PC-3 (cell line): ENCODE measurements at places on chromosomes 4 and X. TPM values are rescaled to one million over a fixed set of nuclear protein-coding genes. Genes with fewer than 3 reads are reported as not detected.

DNA sequence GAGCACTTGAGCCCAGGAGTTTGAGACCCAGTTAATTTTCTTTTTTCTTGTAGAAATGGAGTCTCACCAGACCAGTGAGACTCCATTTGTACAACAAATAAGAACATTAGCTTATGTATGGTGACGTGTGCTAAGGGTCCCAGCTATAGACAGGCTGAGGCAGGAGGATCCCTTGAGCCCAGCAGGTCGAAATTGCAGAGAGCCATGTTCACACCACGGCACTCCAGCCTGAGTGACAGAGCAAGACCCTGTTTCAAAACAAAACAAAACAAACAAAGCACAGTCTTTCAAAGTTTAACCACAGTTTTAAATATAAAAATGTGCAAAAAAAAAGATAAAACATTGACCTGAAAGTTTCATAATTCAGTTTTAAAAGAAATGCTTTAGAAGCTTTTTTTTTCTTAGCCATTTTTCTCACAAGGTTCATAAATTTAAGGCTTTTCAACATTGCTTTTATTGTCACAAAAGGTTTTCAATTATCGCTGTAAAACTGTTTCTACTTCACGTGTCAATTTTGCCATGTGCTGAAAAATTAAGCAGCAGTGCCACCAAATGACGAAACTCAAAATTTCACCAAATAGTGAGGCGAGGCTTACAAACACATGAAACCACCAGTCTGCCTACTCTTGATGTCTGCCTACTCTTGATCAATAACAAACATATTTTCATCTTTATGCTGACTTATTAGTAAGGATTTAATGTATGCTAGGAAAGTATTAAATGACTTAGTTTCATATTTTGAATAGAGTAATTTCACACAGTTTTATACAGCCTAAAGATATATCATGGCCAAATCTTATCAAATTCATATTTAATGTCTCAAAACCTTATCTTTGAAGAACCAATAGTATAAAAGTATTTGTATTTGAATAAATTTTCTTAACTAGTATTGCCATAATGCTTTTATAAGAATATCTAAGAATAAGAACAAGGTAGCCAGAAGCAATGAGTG, 126.3 kb downstream of the NEK1 start:
- H3K27ac ChIP-seq = no peak overlapping the region
- H3K27me3 ChIP-seq = no peaks in the 10 kb centered on the region
- peak overlapping the region; percentile 28 for H3K4me3 ChIP-seq
- H3K36me3 ChIP-seq = no peaks in the 10 kb centered on the region

DNA sequence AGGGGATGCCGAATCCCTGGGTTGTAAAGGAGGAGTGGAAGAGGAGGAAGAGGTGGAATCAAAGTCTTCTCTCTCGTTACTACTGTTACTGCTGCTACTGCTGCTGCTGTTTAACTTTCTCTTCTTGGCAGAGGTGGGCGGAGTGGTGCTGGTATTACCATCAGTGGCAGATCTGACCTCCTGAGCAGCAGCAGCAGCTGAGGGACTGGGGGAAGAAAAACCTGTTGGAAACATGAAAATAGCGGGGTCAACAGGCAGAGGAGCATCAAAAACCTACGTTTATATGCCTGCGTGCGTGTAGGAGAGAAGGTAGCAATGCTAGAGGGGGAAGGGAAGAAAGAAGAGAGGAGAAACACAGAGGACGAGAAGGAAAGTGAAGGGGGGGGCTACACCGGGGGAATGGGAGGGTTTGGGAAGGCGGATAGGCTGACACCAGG, 339 bp downstream of the CUL4B start:
- H3K4me1 ChIP-seq = peaks cover 30% of the 10 kb centered on the region
- H3K4me3 ChIP-seq = peak overlapping the region; percentile 92
- peak; percentile 42 for DNase-seq
- 0 out of 2 replicates have a peak, but pooled peaks cover 3% of the 10 kb centered on the region for H3K36me3 ChIP-seq
- no peaks in the 10 kb centered on the region for H3K27me3 ChIP-seq

GRCh38 chr4:60962286-60962685, 237.8 kb upstream of the ADGRL3 start:
- no peak overlapping the region for H3K4me3 ChIP-seq
- no peaks in the 10 kb centered on the region for H3K4me1 ChIP-seq
- DNase-seq = peak; percentile 26
- no peaks in the 10 kb centered on the region for H3K36me3 ChIP-seq
- no peak overlapping the region for H3K27ac ChIP-seq

DNA sequence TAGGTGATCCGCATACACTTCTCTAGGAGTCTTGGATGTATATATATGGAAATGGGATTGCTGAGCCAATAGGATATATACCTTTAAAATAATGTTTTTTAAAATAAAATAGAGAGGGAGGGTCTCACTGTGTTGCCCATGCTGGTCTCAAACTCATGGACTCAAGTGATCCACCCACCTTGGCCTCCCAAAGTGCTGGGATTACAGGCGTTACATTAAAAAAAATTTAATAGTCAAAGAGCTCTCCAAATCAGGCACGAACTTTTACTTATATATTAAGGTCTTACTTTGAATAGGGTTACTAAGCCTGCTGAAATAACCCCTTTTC, 109.0 kb downstream of the GNL3L start:
- H3K4me1 ChIP-seq = peaks cover 5% of the 10 kb centered on the region
- no peaks in the 10 kb centered on the region for H3K36me3 ChIP-seq
- no peak for DNase-seq
- peak overlapping the region; percentile 77 for H3K4me3 ChIP-seq
- peak overlapping the region; percentile 82 for H3K27ac ChIP-seq
- no peaks in the 10 kb centered on the region for H3K27me3 ChIP-seq

- H3K4me1 ChIP-seq = peaks cover 29% of the 10 kb centered on the region
- H3K4me3 ChIP-seq = peak overlapping the region; percentile 83
- DNase-seq = no peak
- peak overlapping the region; percentile 78 for H3K27ac ChIP-seq
Observed at GRCh38 chr4:70704931-70705182, 16.5 kb downstream of the UTP3 start.

- H3K36me3 ChIP-seq = no peaks in the 10 kb centered on the region
- no peak overlapping the region for H3K4me3 ChIP-seq
- H3K27ac ChIP-seq = no peak overlapping the region
Observed at GRCh38 chrX:78944351-78944750, 840 bp upstream of the P2RY10 start.

GRCh38 chr4:76011018-76011670, 3.8 kb upstream of the CXCL9 start:
- DNase-seq = no peak
- peaks cover 38% of the 10 kb centered on the region for H3K4me1 ChIP-seq
- no peaks in the 10 kb centered on the region for H3K27me3 ChIP-seq
- no peak overlapping the region for H3K27ac ChIP-seq
- H3K4me3 ChIP-seq = no peak overlapping the region

DNA sequence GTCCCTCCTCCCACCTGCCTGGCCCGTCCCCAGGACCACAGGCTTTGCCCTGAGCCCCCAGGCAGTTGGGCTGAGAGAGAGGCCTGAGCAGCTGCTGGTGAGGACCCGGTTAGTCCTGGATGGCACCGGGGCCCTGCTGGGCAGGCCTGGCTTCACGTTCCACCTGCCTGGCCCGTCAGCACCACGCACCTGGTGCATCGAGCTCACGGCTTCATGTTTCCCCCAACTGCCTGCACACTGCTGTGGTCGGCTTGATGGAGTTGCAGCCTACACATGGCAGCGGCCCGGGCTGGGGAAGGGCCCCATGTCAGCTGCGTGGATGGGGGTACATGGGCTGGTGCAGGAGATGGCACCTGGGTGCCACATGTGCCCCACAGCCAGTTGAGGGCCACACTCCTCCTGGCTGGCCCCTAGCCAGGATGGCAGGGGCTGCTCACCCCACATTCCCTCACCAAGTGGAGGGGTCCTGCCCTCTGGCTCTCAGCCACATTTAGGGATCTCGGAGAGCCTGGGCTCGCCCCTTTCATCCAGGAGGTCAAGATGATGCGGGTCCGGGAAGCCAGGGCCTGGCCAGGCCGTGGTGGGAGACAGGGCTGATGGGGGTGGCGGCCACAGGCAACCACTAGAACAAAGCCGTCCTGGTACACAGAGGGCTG, 28.5 kb downstream of the NKX1-1 start:
- no peak overlapping the region for H3K4me3 ChIP-seq
- no peaks in the 10 kb centered on the region for H3K4me1 ChIP-seq

SHROOM3 gene
- 27.8 and 28.7 TPM in 2 replicates for total RNA-seq

HTN1 gene
- total RNA-seq = not detected in 2 replicates

ATP11C gene
- 25.8 and 34.8 TPM in 2 replicates for total RNA-seq

CSAG1 gene
- not detected in 2 replicates for total RNA-seq

RAI2 gene
- total RNA-seq = 0.66 and 2.1 TPM in 2 replicates
